ENCODE measurements at places on chromosomes 5 and 9.

- H3K36me3 ChIP-seq = no peaks in the 10 kb centered on the region
- H3K4me1 ChIP-seq = no peaks in the 10 kb centered on the region
- H3K27ac ChIP-seq = no peak overlapping the region
- peaks cover 2% of the 10 kb centered on the region for H3K27me3 ChIP-seq
- DNase-seq = no peak
- H3K4me3 ChIP-seq = no peak overlapping the region
These were observed 136.5 kb downstream of the EFNA5 start for GRCh38 chr5:107533910-107534876.

DNA sequence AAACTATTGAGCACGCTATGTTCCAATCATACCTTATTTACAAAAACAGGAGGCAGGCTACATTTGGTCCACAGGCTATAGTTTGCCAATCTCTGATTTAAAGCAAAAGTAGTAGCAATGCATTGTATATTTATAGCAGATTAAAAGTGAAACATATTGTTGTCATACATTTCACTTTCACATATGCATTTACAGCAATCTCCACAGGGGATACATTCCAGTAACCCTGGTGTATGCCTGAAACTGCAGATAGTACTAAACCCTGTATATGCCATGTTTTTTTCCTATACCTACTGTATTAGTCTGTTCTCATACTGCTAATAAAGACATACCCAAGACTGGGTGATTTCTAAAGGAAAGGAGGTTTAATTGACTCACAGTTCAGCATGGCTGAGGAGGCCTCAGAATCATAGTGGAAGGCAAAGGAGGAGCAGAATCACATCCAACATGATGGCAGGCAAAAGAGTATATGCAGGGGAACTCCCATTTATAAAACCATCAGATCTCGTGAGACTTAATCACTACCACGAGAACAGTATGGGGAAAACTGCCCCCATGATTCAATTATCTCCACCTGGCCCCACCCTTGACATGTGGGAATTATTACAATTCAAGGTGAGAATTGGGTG is 5.9 kb upstream of the CSF1R start:
- peak; percentile 13 for DNase-seq
- no peak overlapping the region for H3K4me3 ChIP-seq
- H3K36me3 ChIP-seq = no peaks in the 10 kb centered on the region
- H3K4me1 ChIP-seq = no peaks in the 10 kb centered on the region
- H3K27ac ChIP-seq = no peak overlapping the region

GRCh38 chr5:58259685-58260152 is 200.2 kb downstream of the PLK2 start:
- H3K4me3 ChIP-seq = no peak overlapping the region
- H3K27me3 ChIP-seq = peaks cover 2% of the 10 kb centered on the region
- no peaks in the 10 kb centered on the region for H3K4me1 ChIP-seq
- no peak for DNase-seq
- no peak overlapping the region for H3K27ac ChIP-seq

DNA sequence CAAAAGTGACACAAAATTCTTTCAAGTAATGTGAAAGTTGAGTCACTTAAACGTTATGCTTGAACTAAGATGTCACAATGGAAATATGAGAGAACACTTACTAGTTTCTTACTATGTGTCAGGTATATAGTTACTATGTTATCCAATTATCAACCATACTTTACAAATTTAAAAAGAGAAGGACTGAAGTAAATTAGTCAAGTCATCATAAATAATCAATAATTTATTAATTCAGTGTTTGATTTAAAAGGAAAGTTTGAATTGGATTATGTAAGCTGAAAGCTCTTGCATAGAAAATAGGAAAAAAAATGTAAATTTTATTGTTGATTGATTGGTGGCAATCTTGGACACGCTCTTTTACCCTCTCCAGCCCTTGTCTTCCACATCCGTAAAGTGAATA is 76.3 kb downstream of the GABRA1 start:
- no peaks in the 10 kb centered on the region for H3K4me1 ChIP-seq
- no peaks in the 10 kb centered on the region for H3K36me3 ChIP-seq
- H3K27ac ChIP-seq = no peak overlapping the region
- H3K27me3 ChIP-seq = no peaks in the 10 kb centered on the region

GRCh38 chr9:21381448-21382339 is 3.5 kb downstream of the IFNA2 start:
- peak overlapping the region; percentile 40 for H3K4me3 ChIP-seq
- no peak overlapping the region for H3K27ac ChIP-seq
- H3K27me3 ChIP-seq = peaks cover 35% of the 10 kb centered on the region
- peak; percentile 45 for DNase-seq
- no peaks in the 10 kb centered on the region for H3K36me3 ChIP-seq

DNA sequence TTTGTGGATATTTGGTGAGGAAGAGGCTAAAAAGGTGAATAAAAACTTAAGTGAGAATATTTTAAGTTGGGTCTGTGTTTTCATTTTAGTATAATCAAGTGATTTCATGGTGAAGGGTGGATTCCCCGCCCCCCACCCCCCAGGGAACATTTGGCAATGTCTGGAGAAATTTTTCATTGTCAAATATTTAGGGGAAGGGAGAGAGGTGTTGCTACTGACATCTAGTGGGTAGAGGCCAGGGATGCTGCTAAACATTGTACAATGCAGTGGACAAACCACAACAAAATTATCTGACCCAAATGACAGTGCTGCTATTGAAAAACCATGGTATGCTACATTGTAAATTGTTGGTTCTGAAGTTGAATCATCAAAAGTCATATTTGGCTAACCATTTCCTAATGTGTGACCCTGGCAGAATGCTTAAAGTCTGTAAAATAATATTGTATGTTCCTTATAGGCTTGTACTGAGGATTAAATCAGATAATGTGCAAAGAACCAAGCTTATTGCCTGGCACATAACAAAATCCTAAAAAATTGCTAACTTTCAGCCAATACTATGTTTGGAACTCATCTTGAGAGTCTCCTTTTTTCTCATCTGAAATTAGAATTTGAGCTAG is 5.6 kb downstream of the C5orf24 start:
- H3K27ac ChIP-seq = peak overlapping the region; percentile 9
- no peaks in the 10 kb centered on the region for H3K27me3 ChIP-seq
- no peak for DNase-seq

- H3K27me3 ChIP-seq = peaks cover 19% of the 10 kb centered on the region
- no peak overlapping the region for H3K27ac ChIP-seq
- H3K36me3 ChIP-seq = no peaks in the 10 kb centered on the region
- H3K4me3 ChIP-seq = no peak overlapping the region
- no peaks in the 10 kb centered on the region for H3K4me1 ChIP-seq
These were observed 292.4 kb downstream of the CD180 start for GRCh38 chr5:66904189-66904588.

- peak; percentile 70 for DNase-seq
- H3K36me3 ChIP-seq = no peaks in the 10 kb centered on the region
- H3K4me3 ChIP-seq = no peak overlapping the region
- no peak overlapping the region for H3K27ac ChIP-seq
- peaks cover 11% of the 10 kb centered on the region for H3K27me3 ChIP-seq
These were observed 11.5 kb downstream of the SARDH start for GRCh38 chr9:133726401-133727276.

DNA sequence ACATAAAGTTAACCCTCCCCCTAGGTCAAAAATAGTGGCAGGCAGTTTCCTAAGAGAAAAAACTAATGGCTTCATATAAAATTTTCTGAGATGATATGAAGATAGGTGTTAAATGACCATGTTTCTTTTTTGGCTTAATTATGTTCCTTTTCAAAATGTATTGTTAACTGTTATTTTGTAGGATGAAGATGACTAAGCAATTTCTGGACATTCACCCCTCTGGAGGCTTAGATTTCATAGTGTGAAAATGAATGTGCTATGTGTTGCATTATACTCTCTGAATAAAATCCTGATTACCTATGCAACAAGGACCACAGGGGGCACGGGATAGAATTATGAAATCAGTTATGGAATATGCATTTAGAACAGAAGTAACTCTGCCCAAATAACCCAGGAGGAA is 233.5 kb downstream of the MRPS30 start:
- H3K27ac ChIP-seq = no peak overlapping the region
- DNase-seq = no peak
- H3K4me1 ChIP-seq = no peaks in the 10 kb centered on the region
- no peaks in the 10 kb centered on the region for H3K36me3 ChIP-seq
- no peaks in the 10 kb centered on the region for H3K27me3 ChIP-seq

DNA sequence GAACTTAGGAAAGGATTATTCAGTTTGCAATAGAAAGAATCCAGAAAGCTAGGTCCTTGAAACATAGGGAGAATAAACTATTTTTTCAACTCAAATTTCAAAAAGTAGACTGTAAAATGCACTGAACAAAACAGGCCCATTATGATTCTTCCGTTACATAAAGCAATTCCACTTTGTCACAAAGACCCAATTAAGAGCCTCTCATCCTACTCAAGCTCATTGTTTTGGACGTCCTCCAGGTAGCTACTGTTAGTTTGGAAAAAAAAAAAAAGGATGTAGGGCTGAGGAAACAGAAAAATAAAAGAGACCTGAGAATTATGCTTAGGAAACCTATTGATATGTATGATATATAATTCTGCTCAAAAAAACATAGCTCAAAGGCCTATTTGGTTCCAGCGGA is 74.0 kb downstream of the DIRAS2 start:
- H3K4me1 ChIP-seq = no peaks in the 10 kb centered on the region
- no peaks in the 10 kb centered on the region for H3K36me3 ChIP-seq
- H3K4me3 ChIP-seq = no peak overlapping the region
- H3K27me3 ChIP-seq = no peaks in the 10 kb centered on the region
- no peak for DNase-seq

DNA sequence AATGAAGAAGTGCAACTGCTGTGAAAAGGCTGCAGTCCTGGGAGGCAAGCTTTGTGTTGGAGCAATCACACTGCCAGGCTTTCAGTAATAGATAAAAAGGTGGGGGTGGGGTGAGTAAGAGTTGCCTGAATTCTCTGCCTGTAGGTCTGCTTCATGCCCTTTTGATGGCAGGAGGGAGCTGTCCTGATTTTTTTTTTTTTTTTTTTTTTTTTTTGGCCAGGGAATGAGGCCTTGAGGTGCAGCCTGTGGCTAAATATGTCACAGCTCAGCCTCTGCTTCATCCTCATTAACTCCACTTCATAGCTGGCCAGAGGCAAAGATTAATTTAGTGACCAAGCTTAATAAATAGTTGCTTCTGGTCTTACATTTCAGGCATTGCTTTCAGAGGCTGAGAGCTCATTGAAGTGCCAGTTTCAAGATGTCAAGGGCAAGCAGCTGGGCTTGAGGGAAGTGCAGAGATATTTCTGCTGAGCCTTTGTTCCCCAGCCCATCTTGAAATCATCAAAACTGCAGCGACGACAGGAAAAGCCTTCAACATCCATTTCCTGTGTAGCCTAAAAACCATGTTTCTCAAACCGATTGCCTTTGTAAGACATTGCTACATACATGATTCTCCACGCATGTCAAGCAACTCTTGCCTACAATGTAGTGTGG is 134.7 kb downstream of the MACIR start:
- H3K27ac ChIP-seq = no peak overlapping the region
- no peaks in the 10 kb centered on the region for H3K36me3 ChIP-seq

GRCh38 chr9:123238365-123238764 is 30.0 kb downstream of the STRBP start:
- H3K36me3 ChIP-seq = peaks cover 9% of the 10 kb centered on the region
- no peaks in the 10 kb centered on the region for H3K27me3 ChIP-seq
- H3K27ac ChIP-seq = no peak overlapping the region
- H3K4me3 ChIP-seq = no peak overlapping the region
- DNase-seq = no peak

DNA sequence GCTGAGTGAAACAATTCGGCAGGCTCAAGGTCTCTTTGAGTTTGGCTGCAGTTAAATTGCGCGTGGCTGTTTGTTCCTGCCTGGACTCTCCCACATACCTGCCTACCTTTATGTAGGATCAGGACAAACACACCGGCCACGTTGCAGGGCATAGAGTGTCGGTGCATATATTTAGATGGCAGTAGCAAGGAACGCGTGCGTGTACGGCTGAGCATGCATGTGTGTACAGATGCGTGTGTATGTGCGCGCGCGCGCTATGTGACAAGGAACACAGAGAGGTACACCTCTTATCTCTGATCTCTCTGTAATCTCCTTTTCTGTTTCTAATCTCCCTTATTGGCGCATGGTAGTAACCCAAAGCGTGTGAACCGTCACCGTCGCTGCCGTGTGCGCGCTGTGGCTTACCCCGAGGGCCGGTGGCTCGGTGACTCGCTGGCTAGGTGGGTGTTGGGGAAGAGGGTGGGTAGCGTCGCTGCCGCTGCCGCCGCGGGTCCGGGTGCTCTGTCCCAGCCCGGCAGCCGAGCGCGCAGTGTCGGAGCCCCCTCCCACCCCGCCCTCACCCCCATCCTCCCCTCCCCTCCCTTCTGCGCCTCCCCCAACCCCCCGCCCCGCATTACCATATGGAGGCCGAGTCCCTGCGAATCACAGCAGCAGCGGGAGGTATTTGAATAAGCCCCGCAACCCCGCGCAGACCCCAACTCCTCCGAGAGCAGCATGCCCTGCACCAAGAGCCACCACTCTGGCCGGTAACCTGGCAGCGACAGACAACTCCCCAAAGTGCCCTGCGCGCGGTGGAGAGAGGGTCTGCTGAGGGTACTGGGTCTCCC is 204.8 kb downstream of the MEF2C start:
- peaks cover 72% of the 10 kb centered on the region for H3K27me3 ChIP-seq
- H3K4me1 ChIP-seq = peaks cover 32% of the 10 kb centered on the region
- H3K4me3 ChIP-seq = no peak overlapping the region

- H3K36me3 ChIP-seq = no peaks in the 10 kb centered on the region
- no peak overlapping the region for H3K27ac ChIP-seq
- DNase-seq = no peak
- H3K27me3 ChIP-seq = no peaks in the 10 kb centered on the region
These were observed 556.7 kb downstream of the LRRC70 start for GRCh38 chr5:63135291-63135690.

- H3K27ac ChIP-seq = no peak overlapping the region
- H3K36me3 ChIP-seq = no peaks in the 10 kb centered on the region
- H3K4me1 ChIP-seq = peaks cover 27% of the 10 kb centered on the region
- peaks cover 44% of the 10 kb centered on the region for H3K27me3 ChIP-seq
- H3K4me3 ChIP-seq = no peak overlapping the region
These were observed 14.7 kb upstream of the TDRD7 start for GRCh38 chr9:97397220-97397619.

GRCh38 chr9:132241483-132241839 is 79.6 kb downstream of the NTNG2 start:
- H3K4me3 ChIP-seq = peak overlapping the region; percentile 96
- DNase-seq = no peak
- H3K27me3 ChIP-seq = peaks cover 18% of the 10 kb centered on the region
- H3K36me3 ChIP-seq = no peaks in the 10 kb centered on the region

GRCh38 chr5:142637871-142638270 is 48.0 kb downstream of the FGF1 start:
- H3K36me3 ChIP-seq = no peaks in the 10 kb centered on the region
- DNase-seq = no peak
- no peak overlapping the region for H3K27ac ChIP-seq
- peaks cover 6% of the 10 kb centered on the region for H3K4me1 ChIP-seq
- H3K4me3 ChIP-seq = no peak overlapping the region

DNA sequence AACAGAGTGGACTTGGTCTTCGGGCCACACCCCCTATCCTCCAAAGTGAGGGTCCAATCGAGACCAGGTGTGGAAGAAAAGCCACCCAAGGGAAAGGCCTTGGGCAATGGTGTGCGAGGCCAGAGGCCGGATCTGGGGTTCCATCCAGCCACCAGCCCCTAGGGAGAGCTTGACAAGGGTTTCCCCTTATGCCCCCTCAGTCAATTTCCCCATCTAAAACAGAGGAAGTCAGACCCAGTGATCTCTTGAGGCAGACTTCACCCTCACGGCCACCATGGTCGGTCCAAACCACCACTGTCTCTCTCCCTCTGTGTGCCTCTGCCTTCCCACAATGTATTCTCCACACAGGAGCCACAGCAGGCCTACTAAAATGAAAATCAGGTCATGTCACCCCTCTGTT is 82.9 kb downstream of the C5orf15 start:
- H3K4me3 ChIP-seq = no peak overlapping the region
- H3K27ac ChIP-seq = no peak overlapping the region
- peaks cover 2% of the 10 kb centered on the region for H3K4me1 ChIP-seq
- DNase-seq = no peak

Measured in activated CD8-positive, alpha-beta T cell treated with anti-CD3 and anti-CD28 coated beads, Interleukin-2, amount 10 ng/mL, durations not matched to agents 7 days and 5 days (primary cell).